ENCODE measurements at places on chromosomes 2 and 18.

DNA sequence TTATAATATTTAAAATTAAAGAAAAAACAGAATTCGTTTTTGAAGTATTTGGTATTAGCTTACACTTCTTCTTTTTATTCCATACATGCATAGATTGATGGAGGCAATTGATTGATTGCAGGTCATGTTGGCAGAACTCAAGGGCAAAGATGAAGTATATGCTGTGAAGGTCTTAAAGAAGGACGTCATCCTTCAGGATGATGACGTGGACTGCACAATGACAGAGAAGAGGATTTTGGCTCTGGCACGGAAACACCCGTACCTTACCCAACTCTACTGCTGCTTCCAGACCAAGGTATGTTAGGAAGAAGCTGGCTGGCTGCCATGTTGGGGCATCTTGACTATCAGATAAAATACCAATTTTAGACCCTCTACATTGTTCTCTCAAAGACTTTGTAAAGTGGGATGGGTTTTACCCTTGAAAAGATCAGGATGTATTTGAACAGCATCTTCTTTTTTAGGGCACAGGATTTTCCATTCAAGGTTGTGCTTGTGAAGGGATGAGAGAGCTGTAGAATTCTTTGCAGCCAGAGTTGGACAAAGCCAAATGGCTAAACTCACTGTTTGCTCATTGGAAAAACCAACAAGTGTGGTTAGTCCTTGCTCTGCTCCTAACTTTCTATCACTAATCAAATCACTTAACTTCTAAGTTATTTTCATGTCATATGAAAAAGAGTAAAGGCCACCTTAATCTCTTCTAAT lies 286.8 kb upstream of the EPAS1 start:
- no peak for DNase-seq

DNA sequence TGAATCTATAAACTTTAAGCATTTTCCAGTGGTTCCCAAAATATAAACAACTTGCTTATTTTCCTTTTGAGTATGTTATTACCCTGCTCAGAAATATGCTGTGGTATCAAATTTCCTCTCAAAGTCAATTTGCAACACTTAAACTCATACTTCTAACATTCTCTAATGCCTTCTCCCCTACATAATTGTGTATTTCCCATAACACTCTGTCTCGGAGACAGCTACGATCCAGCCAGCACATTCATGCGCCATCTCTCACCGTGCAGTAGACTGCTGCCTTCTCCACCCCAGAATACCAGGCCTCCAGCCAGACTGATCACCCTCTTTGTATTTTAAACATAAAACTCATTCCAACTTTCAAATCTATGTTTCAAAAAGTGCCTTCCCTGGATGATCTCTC lies 41.8 kb downstream of the TIMM21 start:
- no peak for DNase-seq

- DNase-seq, result no peak
Observed at GRCh38 chr2:75077909-75078308, 119.5 kb downstream of the POLE4 start.

GRCh38 chr2:95312543-95313201 lies 15.5 kb downstream of the KCNIP3 start:
- no peak for DNase-seq

DNA sequence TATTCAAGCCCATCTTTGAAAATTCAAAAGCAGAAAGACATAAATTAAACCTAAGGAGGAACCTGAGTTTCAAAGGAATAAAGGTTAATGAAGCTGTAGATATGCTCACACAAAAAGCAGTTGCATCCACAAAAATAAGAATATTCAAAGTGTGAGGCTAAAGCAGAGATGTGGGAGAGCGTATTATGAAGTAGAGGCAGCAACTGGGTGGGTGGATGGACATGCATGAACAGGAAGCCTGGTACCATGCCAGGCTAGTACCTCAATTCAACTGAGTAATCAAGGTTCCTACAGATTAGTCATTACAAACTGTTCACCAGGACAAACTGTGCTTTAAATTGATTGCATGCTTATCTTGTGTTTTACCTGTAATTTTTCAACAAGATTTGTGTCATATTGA lies 330.0 kb upstream of the PKDCC start:
- no peak for DNase-seq

Measured in activated CD4-positive, alpha-beta T cell treated with anti-CD3 and anti-CD28 coated beads, Interleukin-10, Interleukin-2, amounts not matched to agents 100 ng/mL and 50 ng/mL, durations not matched to agents 16 hours and 8 hours (primary cell).